ENCODE measurements at places on chromosomes 1 and 21.

GRCh38 chr21:29195981-29196669 lies 65.7 kb downstream of the MAP3K7CL start:
- peak; percentile 32 for DNase-seq

GRCh38 chr1:178020968-178021640 lies 51.2 kb upstream of the SEC16B start:
- DNase-seq = no peak

DNA sequence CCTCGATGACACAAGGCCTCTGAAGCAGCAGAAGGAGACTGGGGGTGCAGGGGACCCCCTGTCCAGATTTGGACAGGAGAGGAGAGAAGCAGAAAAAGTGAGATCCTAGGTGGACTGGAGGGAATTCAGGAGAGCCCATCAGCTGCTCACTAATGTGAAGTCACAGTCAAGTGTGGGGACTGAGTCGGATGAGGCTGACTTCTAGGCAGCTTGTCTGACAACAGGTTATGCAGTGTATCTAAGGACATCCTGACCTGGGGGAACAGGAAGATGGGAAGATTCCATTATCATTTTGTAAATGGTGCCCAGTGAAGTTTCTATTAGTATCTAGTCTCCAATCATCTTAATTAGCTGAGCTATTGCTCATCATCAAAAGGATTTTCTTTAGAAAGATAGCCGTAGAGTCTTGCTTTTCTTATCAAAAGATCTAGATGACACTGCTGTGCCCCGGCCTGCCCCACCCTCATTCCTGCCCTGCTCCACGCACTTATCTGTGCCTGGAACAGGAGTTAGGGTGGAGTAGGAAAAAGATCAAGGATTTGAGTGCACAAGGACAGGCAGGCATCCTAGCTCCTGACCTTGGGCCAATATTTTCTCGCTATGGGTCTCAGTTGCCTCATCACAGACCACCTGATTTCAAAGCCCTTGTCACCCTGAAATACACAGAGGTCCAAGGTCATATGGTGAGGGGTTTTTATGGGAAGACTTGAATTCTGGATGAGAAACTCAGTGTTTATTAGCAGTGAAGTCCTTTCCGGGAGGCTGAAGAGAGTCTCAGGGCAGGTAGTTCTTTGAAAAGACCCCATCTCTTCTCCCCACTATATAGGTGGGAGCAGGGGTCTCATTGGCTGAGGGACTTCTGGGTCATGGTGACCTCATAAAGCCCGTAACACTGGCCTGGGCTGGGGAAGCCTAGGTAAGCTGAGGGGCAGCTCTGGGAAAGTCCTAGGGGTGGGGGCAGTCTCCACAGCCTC lies at the start of gene MROH7:
MROH7 (plus strand) TSS at position 924 of the 974 bp plus-strand sequence. CDS start 11,141 bp downstream, outside the sequence.
- DNase-seq = no peak

DNA sequence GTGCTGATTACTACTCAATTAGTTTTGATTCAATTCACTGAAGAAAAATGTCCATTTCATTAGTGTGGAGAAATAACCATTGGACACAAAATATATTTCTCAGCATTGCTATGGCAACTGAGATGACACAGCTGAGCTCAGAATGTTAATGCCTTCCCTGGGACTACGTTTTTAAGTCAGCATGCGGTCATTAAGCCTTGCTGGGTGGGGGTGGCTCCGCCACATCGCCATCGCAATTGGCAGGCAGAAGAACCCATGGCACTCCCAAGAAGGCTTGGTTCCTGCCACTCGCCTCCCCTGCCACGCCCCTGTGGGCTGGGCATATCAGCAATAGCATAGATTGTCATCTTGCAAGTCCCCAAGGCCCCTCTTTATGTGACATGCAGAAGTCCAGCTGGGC lies 256.7 kb upstream of the CAMK1G start:
- no peak for DNase-seq
